MCF 10A (cell line): ENCODE measurements at places on chromosomes 7 and 10. TPM values are rescaled to one million over a fixed set of nuclear protein-coding genes. Genes with fewer than 3 reads are reported as not detected.

- H3K27me3 ChIP-seq: no peaks in the 10 kb centered on the region
- H3K27ac ChIP-seq: no peak overlapping the region
- peaks cover 26% of the 10 kb centered on the region for H3K4me1 ChIP-seq
- no peak for DNase-seq
Measured at GRCh38 chr10:119535837-119536507, 6.5 kb downstream of the RGS10 start.

The ATG9B gene
- total RNA-seq: 0.12 and 0.29 TPM in 2 replicates

The SYT15B gene
- total RNA-seq: 0.07 TPM in 1 of 2 replicates, not detected in the other

- no peaks in the 10 kb centered on the region for H3K4me1 ChIP-seq
- H3K27ac ChIP-seq: no peak overlapping the region
- H3K4me3 ChIP-seq: no peak overlapping the region
- H3K36me3 ChIP-seq: no peaks in the 10 kb centered on the region
Measured at GRCh38 chr7:41164440-41164839, 538.5 kb downstream of the INHBA start.

- no peaks in the 10 kb centered on the region for H3K27me3 ChIP-seq
- no peak for DNase-seq
- no peak overlapping the region for H3K27ac ChIP-seq
- H3K4me1 ChIP-seq: peaks cover 12% of the 10 kb centered on the region
- H3K4me3 ChIP-seq: no peak overlapping the region
Measured at GRCh38 chr7:156479596-156479995, 161.0 kb upstream of the RNF32 start.

DNA sequence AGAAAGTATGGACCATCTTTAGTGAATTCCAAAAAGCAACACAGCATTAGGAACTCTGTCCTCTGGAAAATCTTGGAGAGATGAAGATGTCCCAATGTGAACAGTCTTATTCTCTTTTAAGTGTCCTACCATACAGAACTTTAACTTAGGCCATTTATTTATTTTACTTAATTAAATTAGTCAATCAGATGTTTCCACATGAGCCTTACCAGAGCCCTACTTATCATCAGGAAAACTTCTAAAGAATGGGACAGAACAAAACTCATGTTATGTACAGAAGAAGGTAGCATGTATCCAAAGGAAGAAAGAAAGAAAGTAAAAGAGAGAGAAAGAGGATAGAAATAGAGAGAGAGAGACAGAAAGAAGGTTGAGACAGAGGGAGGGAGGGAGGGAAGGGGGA, 276.4 kb downstream of the ETV1 start:
- no peaks in the 10 kb centered on the region for H3K27me3 ChIP-seq
- no peak overlapping the region for H3K4me3 ChIP-seq
- H3K4me1 ChIP-seq: no peaks in the 10 kb centered on the region

The IQUB gene
- total RNA-seq: 0.16 and 0.17 TPM in 2 replicates

- no peaks in the 10 kb centered on the region for H3K36me3 ChIP-seq
- no peaks in the 10 kb centered on the region for H3K27me3 ChIP-seq
- H3K4me3 ChIP-seq: no peak within 1 kb of the TSS
Measured at GRCh38 chr7:122702872-122703510, at the start of gene RNF148. Gene RNF148 (minus strand): TSS chr7:122702922. CDS start chr7:122702750, 172 bp downstream.

The NEUROG3 gene
- not detected in 2 replicates for total RNA-seq

The CASTOR2 gene
- total RNA-seq: 2.2 and 2.6 TPM in 2 replicates

The TWIST1 gene
- 16.1 and 18.9 TPM in 2 replicates for total RNA-seq

The TIMM23B gene
- total RNA-seq: 31.3 and 34.4 TPM in 2 replicates

The ZNF804B gene
- not detected in 2 replicates for total RNA-seq
